ENCODE measurements at places on chromosomes 13 and 19.

DNA sequence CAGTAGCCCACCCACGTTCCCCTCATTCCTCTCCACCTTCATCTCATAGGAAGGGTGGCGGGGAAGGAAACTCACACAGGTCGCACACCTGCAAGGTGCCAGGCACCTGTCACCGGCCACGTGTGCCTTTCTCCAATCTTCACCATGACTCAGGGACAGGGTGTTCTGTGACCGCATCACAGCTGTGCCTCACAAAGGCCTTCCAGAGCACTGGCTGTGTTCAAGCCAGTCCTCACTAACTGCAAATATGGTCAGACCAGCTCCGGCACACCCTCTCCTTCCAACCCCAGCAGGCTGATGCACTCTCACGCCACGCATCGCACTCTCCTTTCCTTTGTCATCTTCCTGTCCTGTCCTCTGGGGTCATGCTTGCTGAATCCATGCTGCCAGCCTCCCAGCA, 415.9 kb downstream of the IRS2 start:
- no peak for DNase-seq

DNA sequence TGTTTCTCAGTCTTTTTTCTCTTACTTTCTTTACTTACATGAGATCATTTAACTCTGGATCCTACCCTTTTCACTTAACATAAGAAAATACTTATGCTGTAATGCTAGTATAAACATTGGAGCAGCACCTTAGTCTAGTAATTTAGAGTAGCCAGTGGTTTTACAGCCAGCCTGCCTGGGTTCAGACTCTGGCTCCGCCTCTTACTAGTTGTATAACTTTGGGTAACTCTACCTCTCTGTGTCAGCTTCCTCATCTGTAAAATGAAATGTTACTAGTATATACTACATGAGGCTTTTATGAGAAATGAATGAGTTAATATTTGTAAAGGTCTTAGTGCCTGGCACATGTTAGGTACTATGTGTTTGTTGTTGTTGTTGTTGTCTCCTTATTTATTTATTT, 5.6 kb downstream of the CDADC1 start:
- DNase-seq, result no peak

DNA sequence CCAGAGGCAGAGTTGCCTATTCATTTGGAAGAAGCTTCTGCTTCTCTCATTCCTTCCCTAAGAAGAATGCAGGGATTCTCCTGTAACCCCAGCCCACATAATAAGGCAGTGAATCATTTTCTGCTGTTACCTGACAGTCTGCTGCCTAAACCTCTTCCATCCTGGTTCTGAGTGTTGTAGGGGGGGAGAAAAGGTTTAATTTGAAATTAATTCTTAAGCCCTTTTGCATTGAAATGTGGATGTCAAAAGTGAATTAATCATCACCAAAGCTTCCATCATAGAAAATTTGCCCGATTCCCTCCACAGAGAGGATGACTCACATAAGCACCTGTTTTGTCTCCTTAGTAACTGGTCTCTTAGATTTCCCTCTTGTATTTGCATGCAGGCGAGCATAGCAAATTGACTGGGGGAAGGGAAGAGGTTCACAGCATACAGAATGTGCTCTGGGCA, 146.7 kb upstream of the FNDC3A start:
- DNase-seq, result no peak

DNA sequence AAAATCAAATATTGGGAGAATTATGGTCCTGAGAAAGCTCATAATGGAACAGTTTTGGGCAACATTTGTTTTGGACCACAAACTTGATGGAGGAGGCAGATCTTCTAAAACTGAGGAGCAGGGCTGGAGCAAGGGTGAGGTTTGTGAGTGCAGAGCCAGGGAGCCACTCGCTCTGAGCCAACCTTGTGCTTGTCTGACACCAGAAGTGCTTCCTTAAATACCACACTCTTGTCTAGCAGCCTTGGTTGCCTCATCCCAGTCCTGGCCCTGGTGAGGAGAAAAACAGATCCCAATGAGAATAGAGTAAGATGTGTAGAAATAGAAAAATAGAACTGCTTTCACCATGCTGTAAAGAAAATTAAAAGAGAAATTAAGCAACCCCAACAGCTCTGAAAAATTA, 6.7 kb downstream of the ZNF317 start:
- no peak for DNase-seq

DNA sequence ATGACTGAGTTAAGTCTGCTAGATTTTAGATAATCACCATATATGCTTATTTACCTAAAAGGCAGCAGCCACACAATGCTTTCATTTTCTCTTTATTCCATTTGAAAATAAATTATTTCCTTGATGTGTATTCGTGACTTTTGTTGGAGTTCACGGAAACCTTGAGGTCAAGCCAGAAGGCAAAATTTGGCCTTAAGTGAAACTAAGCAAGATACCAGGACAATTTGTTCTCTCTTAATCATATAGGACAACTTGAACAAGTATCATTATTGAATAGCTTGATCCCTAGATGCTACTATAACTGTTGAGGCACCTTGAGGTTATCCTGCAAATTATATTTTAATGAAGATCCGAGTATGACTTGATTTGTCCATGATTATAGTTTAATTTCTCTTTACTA, 429.2 kb upstream of the DACH1 start:
- no peak for DNase-seq

GRCh38 chr13:48518083-48518482, 14.8 kb downstream of the RCBTB2 start:
- no peak for DNase-seq

- no peak for DNase-seq
These were observed 8.8 kb downstream of the GPR180 start for GRCh38 chr13:94610475-94610874.

GRCh38 chr13:112888238-112889111, 80.5 kb upstream of the MCF2L start:
- DNase-seq, result no peak

Measured in hematopoietic multipotent progenitor cell treated with erythropoietin and hydrocortisone succinate and interleukin-3 and kit ligand, for 8 days (in vitro differentiated cells).